Activated CD4-positive, alpha-beta T cell treated with anti-CD3 and anti-CD28 coated beads, Interleukin-2, Interleukin-4, amounts not matched to agents 100 ng/mL and 50 ng/mL, durations not matched to agents 16 hours and 8 hours (primary cell): ENCODE measurements at places on chromosomes 4 and X.

DNA sequence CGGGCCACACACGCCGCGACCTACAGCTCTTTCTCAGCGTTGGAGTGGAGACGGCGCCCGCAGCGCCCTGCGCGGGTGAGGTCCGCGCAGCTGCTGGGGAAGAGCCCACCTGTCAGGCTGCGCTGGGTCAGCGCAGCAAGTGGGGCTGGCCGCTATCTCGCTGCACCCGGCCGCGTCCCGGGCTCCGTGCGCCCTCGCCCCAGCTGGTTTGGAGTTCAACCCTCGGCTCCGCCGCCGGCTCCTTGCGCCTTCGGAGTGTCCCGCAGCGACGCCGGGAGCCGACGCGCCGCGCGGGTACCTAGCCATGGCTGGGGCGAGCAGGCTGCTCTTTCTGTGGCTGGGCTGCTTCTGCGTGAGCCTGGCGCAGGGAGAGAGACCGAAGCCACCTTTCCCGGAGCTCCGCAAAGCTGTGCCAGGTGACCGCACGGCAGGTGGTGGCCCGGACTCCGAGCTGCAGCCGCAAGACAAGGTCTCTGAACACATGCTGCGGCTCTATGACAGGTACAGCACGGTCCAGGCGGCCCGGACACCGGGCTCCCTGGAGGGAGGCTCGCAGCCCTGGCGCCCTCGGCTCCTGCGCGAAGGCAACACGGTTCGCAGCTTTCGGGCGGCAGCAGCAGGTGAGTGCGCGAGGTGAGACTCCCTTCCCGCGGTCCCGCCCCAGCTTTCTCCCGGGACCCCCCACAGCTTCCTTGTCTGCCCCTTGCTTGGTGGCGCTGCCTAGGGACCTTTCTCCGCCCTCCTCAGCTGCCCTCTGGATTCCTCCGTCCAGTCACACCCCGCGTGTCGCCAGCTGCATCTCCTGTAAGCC is 678 bp downstream of the BMP3 start:
- DNase-seq: no peak

GRCh38 chr4:138565576-138565975 is 323.4 kb upstream of the SLC7A11 start:
- DNase-seq: no peak

DNA sequence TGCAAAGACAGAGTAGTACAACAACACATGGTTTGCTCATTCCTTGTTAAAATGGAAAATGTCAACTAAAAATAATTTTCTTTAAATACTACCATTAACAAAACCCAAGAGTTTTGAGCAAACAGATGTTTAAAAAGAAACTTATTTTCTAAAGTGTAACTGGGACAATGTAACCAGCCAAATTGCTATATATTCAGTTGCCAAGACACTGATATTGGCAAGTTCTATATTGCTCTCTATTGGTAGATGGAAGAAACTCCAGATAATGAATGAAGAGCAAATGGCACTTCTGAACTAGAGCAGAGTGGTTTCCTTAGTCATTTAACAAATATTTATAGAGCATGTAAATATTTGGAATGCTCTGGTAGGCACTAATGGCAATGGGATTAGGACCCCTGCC is 966.2 kb downstream of the RPA4 start:
- no peak for DNase-seq

DNA sequence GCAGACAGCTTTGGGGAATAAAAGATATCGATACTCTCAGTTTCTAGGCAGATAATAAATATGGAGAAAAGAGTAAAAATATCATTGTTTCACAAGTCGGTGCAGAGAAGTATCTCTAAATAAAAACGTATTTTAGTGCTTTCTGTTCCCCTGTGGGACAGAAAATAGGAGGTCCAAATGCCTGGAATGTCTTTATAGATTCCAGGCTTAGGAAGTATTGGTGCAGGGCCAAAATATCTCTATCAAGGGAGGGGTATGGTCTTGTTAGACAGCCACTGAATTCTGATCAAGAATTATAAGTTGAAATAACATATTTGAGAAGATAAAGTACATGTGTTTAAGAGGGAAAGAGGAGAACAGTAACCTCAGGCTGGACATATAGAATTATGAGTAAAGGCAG is 596.4 kb downstream of the PCDH18 start:
- DNase-seq: no peak

GRCh38 chrX:3518870-3519269 is 172.4 kb upstream of the MXRA5 start:
- no peak for DNase-seq

GRCh38 chr4:26912069-26912468 is 51.4 kb downstream of the STIM2 start:
- no peak for DNase-seq

- no peak for DNase-seq
Observed at GRCh38 chr4:176453658-176454057, 133.9 kb downstream of the SPCS3 start.

- DNase-seq: peak; percentile 73
Observed at GRCh38 chrX:40651620-40652223, 4.4 kb upstream of the CXorf38 start.

DNA sequence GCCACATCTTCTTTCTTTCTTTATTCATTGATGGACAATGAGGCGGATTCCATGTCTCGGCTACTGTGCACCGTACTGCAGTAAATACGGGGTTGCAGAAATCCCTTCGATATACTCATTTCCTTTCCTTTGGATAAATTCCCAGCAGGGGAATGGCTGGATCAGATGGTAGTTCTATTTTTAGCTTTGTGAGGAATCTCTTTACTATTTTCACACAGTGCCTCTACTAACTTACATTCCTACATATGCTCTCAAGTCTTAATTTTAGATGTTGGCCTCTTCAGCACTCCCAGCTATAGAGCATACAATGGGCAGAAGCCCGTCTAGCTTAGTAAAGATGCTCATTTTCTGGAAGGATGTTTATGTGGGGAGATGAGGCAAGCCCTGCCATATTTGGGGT is 317.4 kb downstream of the ASMT start:
- DNase-seq: no peak

- DNase-seq: no peak
Observed at GRCh38 chr4:48804584-48805301, 24.7 kb upstream of the FRYL start.

- DNase-seq: peak; percentile 1
Observed at GRCh38 chrX:129540722-129541184, 694 bp downstream of the OCRL start.

DNA sequence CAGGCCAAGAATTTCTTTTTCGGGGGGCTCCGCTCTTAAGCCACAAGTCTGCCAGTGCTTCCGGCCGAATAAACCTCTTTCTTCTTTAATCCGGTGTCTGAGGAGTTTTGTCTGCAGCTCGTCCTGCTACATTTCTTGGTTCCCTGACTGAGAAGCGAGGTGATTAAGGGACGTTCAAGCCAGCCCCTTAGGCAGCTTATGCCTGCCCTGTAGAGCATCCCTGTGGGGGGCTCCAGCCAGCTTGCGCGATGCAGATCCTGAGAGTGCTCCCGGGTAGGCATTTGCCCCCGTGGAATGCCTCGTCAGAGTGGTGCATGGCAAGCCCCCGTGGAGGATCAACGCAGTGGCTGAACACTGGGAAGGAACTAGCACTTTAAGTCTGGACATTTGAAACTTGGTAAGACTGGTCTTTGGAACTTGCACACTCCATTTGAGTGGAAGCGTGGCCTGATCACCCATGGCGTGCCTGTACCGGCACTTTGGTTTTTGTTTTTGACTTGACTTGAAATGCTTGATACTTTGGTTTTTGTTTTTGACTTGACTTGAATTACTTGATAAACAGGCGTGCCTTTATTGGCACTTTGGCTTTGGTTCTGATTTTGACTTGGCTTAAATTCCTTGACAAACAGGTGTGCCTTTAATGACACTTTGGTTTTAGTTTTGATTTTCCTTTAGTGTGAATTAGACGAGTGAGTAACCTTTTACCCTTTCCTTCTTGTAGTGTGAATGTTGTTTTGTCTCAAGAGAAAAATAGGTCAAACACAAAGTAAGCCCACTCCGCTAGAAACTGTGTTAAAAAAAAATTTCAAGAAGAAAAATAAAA is 6.1 kb downstream of the ACOX3 start:
- DNase-seq: no peak

- DNase-seq: no peak
Observed at GRCh38 chr4:48243429-48243828, 26.2 kb downstream of the TEC start.

- DNase-seq: no peak
Observed at GRCh38 chrX:14026121-14026520, 3.6 kb downstream of the GEMIN8 start.

- DNase-seq: no peak
Observed at GRCh38 chrX:153639177-153640044, 7.6 kb upstream of the DUSP9 start.

DNA sequence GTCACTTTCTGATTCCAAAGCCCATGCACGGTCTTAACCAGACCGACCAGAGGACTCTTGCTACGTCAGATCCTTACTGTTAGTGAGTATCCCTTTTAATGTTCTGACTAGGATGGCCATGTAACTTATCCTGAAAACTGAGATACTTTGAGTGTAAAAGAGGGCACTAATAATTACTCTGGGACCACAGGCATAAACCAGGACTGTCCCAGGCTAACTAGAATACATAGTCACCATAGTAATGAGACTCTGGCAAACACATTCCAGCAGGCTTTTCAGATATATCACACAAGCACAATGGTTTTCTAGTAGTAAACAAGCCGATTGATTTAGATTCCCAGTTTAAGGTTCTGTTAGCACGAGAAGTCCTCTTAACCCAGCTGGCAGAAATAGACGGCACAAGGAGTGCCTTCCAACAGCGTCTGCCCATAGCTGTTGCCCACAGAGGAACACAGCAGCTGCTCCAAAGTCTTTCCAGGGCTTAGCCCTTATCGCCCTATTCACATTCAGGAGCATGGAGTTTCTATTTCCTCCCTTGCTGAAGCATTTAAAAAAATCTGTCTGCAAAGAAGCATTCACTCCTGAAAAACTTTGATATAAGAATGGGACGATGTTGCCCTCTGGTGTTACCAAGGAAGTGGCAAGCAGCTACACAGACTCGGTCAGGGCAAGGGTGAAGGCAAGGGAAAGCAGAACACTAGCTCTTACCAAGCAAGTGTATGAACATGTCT is 92.4 kb downstream of the CXCL13 start:
- peak; percentile 10 for DNase-seq
